H9 (cell line): ENCODE measurements at places on chromosomes 7 and 10.

- H3K27ac ChIP-seq: no peak overlapping the region
- H3K36me3 ChIP-seq: peaks cover 2% of the 10 kb centered on the region; the same call in 2 of the 3 replicates
- H3K4me3 ChIP-seq: no peak overlapping the region
- peaks cover 7% of the 10 kb centered on the region; the same call in 1 of the 2 replicates for H3K4me1 ChIP-seq
Observed at GRCh38 chr7:158834878-158835784, 5.8 kb upstream of the ESYT2 start.

- no peaks in the 10 kb centered on the region for H3K27me3 ChIP-seq
- no peak overlapping the region for H3K27ac ChIP-seq
- H3K36me3 ChIP-seq: no peaks in the 10 kb centered on the region
Observed at GRCh38 chr10:126225672-126226008, 162.6 kb downstream of the ADAM12 start.

GRCh38 chr7:130940326-130940725, 206.3 kb upstream of the KLF14 start:
- H3K4me1 ChIP-seq: peaks cover 2% of the 10 kb centered on the region; the same call in 1 of the 2 replicates
- H3K36me3 ChIP-seq: no peaks in the 10 kb centered on the region
- H3K4me3 ChIP-seq: no peak overlapping the region
- H3K27me3 ChIP-seq: no peaks in the 10 kb centered on the region
- no peak overlapping the region for H3K27ac ChIP-seq

DNA sequence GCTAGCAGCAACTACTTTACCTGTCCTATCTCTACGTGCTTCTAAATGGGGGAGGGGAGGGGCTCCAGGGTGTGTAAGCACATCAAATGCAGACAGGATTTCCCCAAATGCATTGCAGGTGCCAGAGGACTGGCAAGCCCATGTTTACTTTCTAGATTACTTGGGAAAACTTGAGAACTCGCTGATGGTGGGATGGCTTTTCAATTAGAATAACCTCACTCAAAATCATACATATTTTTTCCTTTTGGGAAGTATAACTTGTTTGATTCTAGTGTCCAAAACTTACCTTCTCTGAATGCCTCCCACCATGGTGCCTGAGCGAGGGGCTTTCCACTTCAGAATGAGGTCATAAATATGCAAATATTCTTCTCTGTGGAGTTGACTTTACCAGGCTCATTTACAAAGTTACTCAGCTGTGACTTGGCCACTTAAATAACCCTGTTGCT, 191.3 kb upstream of the RHOBTB1 start:
- H3K4me1 ChIP-seq: peaks cover 8% of the 10 kb centered on the region; the same call in 1 of the 2 replicates
- H3K27me3 ChIP-seq: no peaks in the 10 kb centered on the region

- H3K36me3 ChIP-seq: no peaks in the 10 kb centered on the region
- no peaks in the 10 kb centered on the region for H3K27me3 ChIP-seq
- DNase-seq: no peak
- H3K4me3 ChIP-seq: no peak overlapping the region
- H3K27ac ChIP-seq: no peak overlapping the region
Observed at GRCh38 chr7:101754424-101755159, 62.8 kb upstream of the CUX1 start.

GRCh38 chr7:107632492-107632865, 28.1 kb upstream of the SLC26A4 start:
- H3K4me3 ChIP-seq: no peak overlapping the region
- peaks cover 4% of the 10 kb centered on the region; the same call in 1 of the 2 replicates for H3K4me1 ChIP-seq
- no peaks in the 10 kb centered on the region for H3K36me3 ChIP-seq
- H3K27ac ChIP-seq: no peak overlapping the region
- H3K27me3 ChIP-seq: no peaks in the 10 kb centered on the region
- no peak for DNase-seq

DNA sequence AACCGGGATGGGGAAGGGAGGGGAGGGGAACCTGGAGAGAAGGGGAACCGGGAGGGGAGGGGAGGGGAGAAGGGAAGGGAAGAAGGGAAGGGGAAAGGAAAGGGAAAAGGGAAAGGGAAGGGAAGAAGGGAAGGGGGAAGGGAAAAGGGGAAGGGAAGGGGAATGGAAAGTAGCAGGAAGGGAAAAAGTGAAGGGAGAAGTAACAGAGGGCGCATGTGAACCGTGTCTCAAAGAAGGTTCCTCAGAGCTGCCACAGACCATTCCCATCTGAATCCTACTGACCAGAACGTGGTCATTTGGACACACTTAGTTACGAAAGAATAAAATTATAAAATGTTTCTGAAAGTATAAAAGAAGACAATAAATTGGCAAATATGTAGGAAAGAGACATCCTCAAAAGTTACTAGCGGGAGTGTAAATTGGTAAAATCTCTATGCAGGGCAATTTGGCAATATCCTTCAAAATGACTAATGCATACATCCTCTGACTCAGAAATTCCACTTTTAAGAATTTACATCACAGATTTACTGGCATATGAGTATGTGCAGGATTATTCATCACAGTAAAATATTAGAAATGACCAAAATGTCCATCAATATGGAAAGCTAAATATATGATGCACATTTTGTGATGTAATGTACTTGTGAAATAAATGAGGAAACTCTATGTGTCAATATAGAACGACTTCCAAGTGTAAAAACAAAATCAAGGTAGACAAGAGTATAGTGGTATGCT, 12.9 kb downstream of the C10orf67 start:
- no peaks in the 10 kb centered on the region for H3K4me1 ChIP-seq
- no peak overlapping the region for H3K4me3 ChIP-seq
- no peak overlapping the region for H3K27ac ChIP-seq

GRCh38 chr7:621572-622285, 102.1 kb upstream of the PDGFA start:
- DNase-seq: no peak
- no peak overlapping the region for H3K27ac ChIP-seq
- no peaks in the 10 kb centered on the region for H3K27me3 ChIP-seq
- no peaks in the 10 kb centered on the region for H3K4me1 ChIP-seq
- H3K36me3 ChIP-seq: peaks cover 19% of the 10 kb centered on the region

DNA sequence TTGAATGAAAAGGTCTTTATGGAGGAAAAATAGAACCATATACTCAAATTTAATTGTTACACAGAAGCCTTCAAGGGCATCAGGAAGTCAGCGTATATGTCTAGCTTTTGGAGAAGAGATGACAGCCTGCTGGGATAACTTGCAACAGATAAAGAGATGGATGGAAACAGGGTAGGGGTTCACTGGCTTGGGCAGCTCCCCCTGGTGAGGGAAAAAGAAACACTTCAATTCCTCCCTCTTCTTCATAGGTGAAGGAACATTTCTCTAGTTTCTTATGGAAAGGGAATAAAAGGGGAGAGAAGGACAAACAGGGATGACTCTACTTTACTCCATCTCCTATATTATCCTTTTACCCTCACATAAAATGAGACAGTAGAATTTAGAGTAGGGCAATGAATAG, 635.7 kb downstream of the PHTF2 start:
- H3K36me3 ChIP-seq: no peaks in the 10 kb centered on the region
- no peaks in the 10 kb centered on the region for H3K27me3 ChIP-seq
- DNase-seq: no peak
- no peaks in the 10 kb centered on the region; the same call in 1 of the 2 replicates for H3K4me1 ChIP-seq
- H3K4me3 ChIP-seq: no peak overlapping the region
- no peak overlapping the region for H3K27ac ChIP-seq

DNA sequence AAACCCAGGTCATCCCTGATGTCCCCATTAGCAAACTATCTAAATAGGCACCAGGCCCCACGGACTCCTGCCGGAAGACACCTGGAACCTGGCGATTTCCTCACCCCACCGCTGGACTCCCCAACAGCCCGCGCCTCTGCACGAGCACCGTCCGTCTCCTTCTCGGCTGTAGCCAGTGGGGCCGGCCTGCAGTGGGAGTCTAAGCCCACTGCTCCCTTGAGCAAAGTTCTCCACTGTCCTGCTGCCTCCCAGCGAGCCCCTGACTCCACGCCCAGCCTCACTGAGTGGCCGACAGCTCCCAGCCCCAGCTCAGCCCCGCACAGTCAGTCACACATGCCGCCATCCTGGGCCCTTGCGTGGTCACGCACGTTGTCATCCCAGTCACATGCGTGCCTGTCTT, 211.3 kb upstream of the PPP2R2D start:
- H3K27ac ChIP-seq: no peak overlapping the region
- peaks cover 4% of the 10 kb centered on the region; the same call in 1 of the 2 replicates for H3K4me1 ChIP-seq
- no peaks in the 10 kb centered on the region for H3K27me3 ChIP-seq
- no peak overlapping the region for H3K4me3 ChIP-seq
- DNase-seq: no peak

- H3K4me1 ChIP-seq: peaks cover 7% of the 10 kb centered on the region; the same call in 1 of the 2 replicates
- DNase-seq: peak; percentile 70
- H3K36me3 ChIP-seq: peaks cover 2% of the 10 kb centered on the region; the same call in 2 of the 3 replicates
- peak overlapping the region; percentile 66 for H3K4me3 ChIP-seq
- no peak overlapping the region for H3K27ac ChIP-seq
Observed at GRCh38 chr7:28957064-28957750, 923 bp downstream of the TRIL start.

DNA sequence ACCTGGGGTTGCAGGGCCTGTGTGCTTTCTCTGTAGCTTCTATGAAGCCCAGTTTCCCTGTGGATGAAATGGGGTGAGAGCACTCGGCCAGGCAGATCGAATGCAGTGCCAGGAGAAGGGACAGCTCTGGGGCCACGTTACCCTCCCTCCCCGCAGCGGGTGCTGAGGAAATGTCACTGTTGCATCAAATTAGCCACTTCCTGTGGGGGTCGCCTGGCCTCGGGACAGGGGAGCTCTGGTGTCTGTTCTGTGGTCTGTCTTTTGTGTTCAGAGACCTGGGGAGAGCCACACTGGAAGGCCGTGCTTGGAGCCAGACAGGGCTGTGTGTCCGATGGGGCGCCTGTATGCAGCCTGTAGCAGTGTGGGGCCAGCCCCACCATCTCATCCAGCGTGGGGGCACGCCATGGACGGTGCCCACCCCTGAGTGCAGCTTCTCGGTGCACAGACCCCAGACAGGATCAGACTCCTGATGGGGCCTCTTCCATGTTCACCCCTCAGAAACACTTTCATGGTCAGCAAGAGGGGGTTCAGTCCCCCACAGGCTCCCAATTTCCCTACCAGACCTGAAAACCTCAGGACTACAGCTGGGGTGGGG, 13.6 kb downstream of the TTYH3 start:
- H3K27ac ChIP-seq: no peak overlapping the region
- H3K36me3 ChIP-seq: peaks cover 9% of the 10 kb centered on the region
- H3K27me3 ChIP-seq: no peaks in the 10 kb centered on the region
- H3K4me1 ChIP-seq: peaks cover 3% of the 10 kb centered on the region; the same call in 1 of the 2 replicates
- DNase-seq: peak; percentile 67

DNA sequence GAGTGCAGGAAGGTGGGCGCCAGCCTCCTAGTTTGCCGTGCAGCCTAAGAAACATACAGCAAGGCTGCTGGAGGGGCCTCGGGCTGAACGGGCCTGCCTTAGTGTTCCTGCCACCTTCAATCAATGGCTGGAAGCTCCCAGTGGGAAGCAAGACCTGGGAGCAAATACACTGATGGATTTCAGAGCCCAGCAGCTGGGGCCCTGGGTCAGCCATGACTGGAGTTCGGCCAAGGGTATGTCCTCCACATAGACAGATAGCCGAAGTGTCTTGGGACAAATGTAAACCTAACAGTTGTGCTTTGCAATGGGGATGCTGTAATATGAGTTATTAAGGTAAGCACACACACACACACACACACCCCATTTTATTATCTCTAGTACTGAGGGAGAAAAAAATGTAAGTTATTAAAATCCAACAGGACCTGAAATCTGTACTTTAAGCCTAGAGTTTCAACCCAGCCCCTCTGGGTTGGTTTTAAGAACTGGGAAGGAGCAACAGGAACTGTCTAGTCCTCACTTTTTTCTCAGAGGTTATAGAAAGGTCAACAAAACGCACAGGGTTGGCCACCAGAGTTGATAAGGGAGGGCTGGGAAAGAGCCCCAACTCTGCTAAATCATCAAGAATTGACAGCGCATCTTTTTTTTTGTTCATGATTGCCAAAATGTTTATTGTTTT, 50.0 kb upstream of the CELF2 start:
- H3K4me1 ChIP-seq: no peaks in the 10 kb centered on the region
- H3K27ac ChIP-seq: no peak overlapping the region
- no peak for DNase-seq
- no peak overlapping the region for H3K4me3 ChIP-seq
- H3K36me3 ChIP-seq: no peaks in the 10 kb centered on the region

DNA sequence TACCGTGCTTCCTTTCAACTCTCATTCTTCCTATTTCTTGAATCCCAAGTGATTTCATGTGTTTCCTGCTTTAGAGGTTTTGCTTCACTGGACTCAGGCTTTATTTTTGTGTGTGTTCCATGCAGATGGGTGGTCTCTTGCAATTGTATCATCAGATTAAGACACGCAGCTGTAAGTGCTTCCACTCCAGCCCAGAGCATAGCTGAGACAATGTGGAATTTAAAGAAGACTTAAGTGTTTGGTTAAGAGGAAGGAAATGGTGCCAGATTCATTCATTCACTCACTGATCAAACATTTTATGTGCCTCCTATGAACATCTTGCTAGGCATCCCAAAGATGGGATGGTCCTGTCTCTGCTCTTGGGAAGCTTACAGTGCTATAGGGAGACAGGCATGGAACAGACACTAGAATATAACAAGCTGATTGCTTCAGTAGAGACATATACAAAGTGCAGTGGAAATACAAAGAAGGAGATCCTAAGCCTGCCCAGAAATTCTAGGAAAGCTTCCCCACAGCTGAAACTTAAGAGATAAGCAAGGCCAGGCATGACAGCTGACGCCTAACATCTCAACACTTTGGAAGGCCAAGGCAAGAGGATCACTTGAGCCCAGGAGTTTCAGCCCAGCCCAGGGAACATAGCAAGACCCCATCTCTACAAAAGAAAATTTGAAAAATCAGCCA, 46.1 kb upstream of the LRRC17 start:
- H3K36me3 ChIP-seq: no peaks in the 10 kb centered on the region
- H3K4me1 ChIP-seq: no peaks in the 10 kb centered on the region
- H3K27me3 ChIP-seq: no peaks in the 10 kb centered on the region
- DNase-seq: no peak
- H3K27ac ChIP-seq: no peak overlapping the region

- no peaks in the 10 kb centered on the region for H3K27me3 ChIP-seq
- H3K36me3 ChIP-seq: no peaks in the 10 kb centered on the region
- DNase-seq: no peak
- H3K27ac ChIP-seq: no peak overlapping the region
- no peak overlapping the region for H3K4me3 ChIP-seq
Observed at GRCh38 chr7:102935450-102936115, 22.8 kb downstream of the LRRC17 start.

- H3K4me1 ChIP-seq: no peaks in the 10 kb centered on the region; the same call in 1 of the 2 replicates
- H3K27ac ChIP-seq: no peak overlapping the region
- peak; percentile 41 for DNase-seq
- no peak overlapping the region for H3K4me3 ChIP-seq
Observed at GRCh38 chr10:80171248-80171660, 34.1 kb downstream of the ANXA11 start.

- no peak overlapping the region for H3K4me3 ChIP-seq
- H3K27me3 ChIP-seq: no peaks in the 10 kb centered on the region
- H3K4me1 ChIP-seq: peaks cover 4% of the 10 kb centered on the region; the same call in 1 of the 2 replicates
- no peak overlapping the region for H3K27ac ChIP-seq
- DNase-seq: no peak
Observed at GRCh38 chr10:103763374-103764202, 91.8 kb downstream of the SH3PXD2A start.
